ENCODE measurements at places on chromosomes 3 and 15.

DNA sequence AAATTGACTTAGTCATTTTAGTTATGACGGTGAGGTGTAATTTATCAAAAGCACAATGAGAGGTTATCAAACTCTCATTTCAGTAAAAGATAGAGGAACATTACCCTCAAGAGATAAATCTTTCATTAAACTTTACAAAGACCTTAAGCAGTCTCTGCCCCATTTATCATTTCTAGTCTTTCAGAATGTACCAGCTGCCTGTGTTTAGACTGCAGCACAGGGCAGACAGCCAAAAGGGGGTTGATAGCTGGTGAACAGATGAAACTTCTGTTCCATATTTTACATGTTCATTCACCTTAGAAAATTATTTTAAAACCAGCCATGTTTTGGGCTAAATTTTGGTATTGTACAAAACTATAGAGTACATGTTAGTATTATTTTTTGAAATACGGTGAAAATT is 514.6 kb upstream of the CNTN3 start:
- no peak for DNase-seq

DNA sequence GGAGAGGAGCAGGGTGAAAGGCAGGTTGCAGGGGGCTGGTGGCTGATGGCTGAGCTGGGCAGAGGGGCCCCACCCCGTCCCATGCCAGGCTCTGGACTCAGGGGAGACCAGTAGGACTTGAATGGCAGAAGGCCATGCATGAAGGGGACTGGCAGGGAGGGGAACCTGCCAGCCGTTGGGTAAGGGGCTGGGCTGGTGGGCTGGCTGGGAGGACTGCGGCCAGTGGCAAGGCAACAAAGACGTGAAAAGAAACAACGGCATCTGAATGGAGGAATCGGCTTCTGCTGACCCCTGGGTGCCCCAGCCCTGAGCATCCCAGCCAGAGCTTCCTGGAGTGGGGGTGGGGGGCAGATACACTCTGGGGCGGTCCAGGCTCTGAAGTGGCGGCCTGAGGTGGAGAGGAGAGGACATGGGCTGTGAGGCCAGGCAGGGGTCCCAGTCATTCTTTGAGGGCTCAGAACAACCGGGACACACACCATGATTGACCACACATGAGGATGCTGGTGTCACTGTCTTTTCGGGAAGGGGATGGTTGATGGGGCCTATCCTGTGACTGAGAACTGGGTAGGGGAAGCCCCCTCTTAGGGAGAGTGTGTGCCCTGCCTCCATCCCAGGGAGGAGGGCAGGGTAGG is 11.7 kb downstream of the GLYCTK start:
- DNase-seq: no peak

DNA sequence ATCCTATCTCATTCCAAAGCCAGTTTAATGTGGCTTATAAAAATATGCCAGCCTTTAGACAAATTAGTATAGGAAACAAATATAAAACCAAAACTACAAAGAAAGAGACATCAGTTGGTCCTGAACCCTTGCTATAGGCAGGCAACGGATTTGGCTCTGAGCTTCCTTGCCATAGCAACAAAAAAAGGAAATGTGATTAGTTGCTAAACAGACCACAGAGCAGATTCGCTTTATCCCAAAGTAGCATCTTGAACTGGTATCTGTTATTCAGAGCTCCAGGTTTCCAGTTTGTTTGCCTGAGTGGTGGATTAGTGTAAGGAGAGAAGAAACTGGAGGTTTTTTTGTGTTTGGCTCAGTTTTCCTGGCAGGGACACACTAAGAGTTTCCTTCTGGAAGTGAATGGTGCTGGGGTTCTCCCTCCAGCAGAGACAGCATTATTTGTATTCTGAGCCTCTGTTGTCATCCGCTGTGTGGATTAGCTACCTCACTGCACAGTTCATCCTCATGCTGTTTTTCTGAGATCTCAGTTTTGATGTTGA is 44.1 kb downstream of the CHST2 start:
- no peak for DNase-seq

- DNase-seq: no peak
These were observed 684 bp downstream of the SLTM start for GRCh38 chr15:58932710-58933280.

- no peak for DNase-seq
These were observed 39.7 kb upstream of the TM4SF1 start for GRCh38 chr3:149417174-149417573.

DNA sequence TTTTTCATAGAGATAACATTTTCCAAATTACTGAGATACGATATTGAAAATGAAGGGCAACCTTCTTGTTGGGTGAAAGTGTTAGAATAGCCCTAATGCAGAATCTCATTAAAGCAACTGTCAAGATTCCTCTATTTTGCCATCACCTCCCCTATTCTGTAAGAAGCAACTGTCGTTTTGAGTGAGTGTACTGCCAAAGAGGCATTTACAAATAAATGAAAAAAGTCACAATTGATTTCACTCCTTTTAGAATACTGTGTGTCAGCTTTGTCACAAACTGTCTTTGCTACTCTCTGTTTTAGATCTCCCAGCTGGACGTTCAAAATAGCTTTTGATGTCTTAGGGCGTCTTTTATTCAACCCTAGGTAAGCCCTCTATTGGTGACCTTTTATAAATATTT is 322.8 kb upstream of the NAALADL2 start:
- DNase-seq: no peak

DNA sequence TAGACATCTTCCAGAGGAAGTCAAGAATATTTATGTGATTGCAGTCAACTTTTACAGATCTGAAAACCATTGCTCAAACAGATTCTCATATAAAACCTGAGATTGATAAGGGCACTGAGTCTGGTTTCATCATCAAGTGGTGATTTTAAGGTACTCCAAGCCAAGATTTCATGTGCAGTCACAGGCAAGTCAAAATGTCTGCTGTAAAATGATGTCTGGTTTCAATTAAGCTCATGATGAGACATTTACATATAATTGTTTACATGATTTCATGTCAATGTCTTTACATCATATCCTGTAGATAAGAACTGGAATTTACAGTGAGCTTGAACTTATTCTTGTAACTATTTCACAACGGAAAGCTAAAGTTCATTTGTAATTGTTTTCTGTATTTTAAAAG is 1215.5 kb downstream of the ROBO2 start:
- DNase-seq: no peak

GRCh38 chr3:99776516-99777209 is 41.0 kb upstream of the CMSS1 start:
- DNase-seq: no peak
